ENCODE measurements at places on chromosomes 3 and 15. TPM values are rescaled to one million over a fixed set of nuclear protein-coding genes. Genes with fewer than 3 reads are reported as not detected.

The GOLGA8T gene
- total RNA-seq: 0.15 TPM

The GNAT1 gene
- total RNA-seq: not detected

The PSMA4 gene
- 248 TPM for total RNA-seq

The IGDCC3 gene
- not detected for total RNA-seq

The CCDC191 gene
- total RNA-seq: 2.0 TPM

The STAB1 gene
- not detected for total RNA-seq

The GTF2A2 gene
- total RNA-seq: 228 TPM

The GASK1A gene
- total RNA-seq: not detected

The ITIH1 gene
- not detected for total RNA-seq

The NTRK3 gene
- not detected for total RNA-seq

The ISLR gene
- not detected for total RNA-seq

The IVD gene
- 68.8 TPM for total RNA-seq

The FHIT gene
- total RNA-seq: 5.7 TPM

The NR1D2 gene
- 4.1 TPM for total RNA-seq

The ALPK3 gene
- 0.08 TPM for total RNA-seq

The PPP1R14D gene
- total RNA-seq: not detected

The HIGD2B gene
- total RNA-seq: 0.32 TPM

The INSYN1 gene
- total RNA-seq: not detected

The MESP2 gene
- total RNA-seq: not detected

The ZNF501 gene
- 3.6 TPM for total RNA-seq

The TCAIM gene
- 11.8 TPM for total RNA-seq

The TTC21A gene
- 1.1 TPM for total RNA-seq

The SPESP1 gene
- 0.90 TPM for total RNA-seq

The MYO9A gene
- total RNA-seq: 18.8 TPM

The NR1I2 gene
- total RNA-seq: 0.55 TPM

The SNX33 gene
- 3.8 TPM for total RNA-seq

The ZNF106 gene
- 52.9 TPM for total RNA-seq

The IQCF6 gene
- total RNA-seq: not detected

The FAM81A gene
- 1.9 TPM for total RNA-seq

The PLA1A gene
- total RNA-seq: not detected

The IQCF5 gene
- total RNA-seq: not detected

The GCNT3 gene
- total RNA-seq: not detected

The BCL2A1 gene
- total RNA-seq: 79.6 TPM

The SEMA5B gene
- total RNA-seq: not detected

The GPR27 gene
- 2.2 TPM for total RNA-seq

The RHCG gene
- not detected for total RNA-seq

The EEFSEC gene
- total RNA-seq: 20.8 TPM

The EXD1 gene
- total RNA-seq: not detected

The GCSAM gene
- total RNA-seq: 3.0 TPM

The TMEM207 gene
- total RNA-seq: not detected

The GOLGA8J gene
- total RNA-seq: not detected
